Effector memory CD4-positive, alpha-beta T cell (primary cell): ENCODE measurements at places on chromosomes 11 and 22.

DNA sequence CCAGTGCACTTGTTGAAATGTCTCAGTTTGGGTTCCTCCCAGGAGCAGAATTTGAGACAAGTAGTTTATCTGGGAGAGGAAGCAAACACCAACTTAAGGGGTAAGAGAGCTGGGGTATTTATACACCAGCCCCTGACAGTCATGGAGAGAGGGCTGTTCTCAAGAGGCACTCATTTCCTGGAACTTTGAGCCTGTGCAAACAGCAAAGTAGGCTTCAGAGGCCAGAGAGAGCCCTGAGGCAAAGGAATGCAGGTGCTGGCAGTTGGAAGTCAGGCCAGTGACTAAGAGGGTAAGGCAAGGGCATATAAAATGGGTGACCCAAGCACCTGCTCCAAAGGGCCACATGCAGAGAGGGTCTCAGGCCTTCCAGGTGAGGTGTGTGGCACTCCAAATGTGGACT is 16.1 kb downstream of the MS4A18 start:
- no peak for DNase-seq

DNA sequence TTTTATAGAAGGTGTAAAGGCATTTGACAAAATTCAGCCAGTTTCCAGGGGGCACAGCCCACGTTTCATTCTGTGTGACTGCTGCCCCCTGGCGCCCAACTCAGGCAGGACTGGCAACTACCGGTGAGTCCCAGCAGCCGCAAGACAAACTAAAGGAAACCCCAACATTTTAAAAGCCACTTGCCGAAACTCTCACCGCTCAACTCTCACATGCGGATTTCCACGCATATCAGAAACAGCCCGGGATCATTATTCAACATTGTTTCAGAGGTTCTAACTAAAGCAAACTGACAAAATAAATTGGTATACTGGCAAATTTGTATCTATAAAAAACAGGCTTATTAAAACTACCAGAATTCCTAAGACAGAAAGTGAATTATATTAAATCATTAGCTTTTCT is 48.2 kb downstream of the MORC2 start:
- peak; percentile 55 for DNase-seq

- DNase-seq: no peak
Measured at GRCh38 chr11:11297578-11297977, 55.5 kb downstream of the CSNK2A3 start.

- no peak for DNase-seq
Measured at GRCh38 chr11:26916805-26917204, 77.1 kb upstream of the FIBIN start.

DNA sequence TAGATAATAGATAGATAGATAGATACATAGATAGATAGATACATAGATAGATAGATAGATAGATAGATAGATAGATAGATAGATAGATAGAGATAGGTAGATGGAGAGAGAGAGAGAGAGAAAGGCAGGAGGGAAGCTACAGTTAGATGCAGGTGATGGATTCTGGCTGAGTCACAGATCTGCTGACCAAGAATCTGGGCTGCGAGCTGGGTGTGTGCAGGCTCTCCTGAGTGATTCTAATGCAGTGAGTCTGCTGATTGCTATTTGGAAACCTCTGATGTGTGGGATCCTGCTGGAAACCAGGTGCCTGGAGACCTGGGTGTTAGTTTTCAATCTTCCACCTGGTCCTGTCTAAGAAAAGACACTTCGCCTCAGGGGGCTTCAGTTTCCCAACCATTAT is 1441.8 kb downstream of the TBC1D22A start:
- DNase-seq: no peak

DNA sequence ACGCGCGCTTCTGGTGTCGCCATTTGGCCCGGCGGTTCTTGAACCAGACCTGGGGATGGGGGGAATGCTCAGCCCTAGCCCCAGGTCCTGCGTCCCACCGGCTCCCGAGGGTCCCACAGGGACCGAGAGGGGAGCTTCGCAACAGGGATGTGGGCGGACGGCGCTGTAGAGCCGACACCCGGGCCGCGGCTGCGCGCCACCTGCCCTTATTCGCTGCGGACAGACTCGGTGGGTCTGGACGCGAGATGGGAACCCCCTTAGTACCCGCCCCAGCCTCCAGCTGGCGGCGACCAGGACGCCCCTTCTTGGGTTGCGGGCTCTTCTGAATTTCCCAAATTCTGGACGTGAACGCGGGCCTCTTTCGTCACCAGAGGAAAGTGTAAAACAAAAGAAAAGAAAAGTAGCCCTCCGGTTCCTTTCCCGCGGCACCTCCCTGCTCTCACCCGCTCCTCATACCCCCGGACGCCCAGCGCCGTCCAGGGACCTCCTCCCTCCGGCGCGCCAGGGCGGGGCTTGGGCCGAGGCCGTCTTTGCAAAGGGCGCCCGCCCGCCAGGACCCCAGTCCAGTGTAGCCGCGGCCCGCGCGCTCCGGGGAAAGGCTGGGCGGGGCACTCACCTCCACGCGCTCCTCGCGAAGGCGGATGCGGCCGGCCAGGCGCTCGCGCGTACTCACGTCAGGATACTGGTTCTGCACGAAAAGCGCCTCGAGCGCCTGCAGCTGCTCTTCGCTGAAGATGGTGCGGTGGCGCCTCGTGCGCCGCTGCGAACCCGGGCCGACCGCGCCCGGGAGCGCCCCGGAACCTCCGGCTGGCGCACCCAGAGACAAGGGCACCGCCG is 827 bp downstream of the GSC2 start:
- DNase-seq: no peak

DNA sequence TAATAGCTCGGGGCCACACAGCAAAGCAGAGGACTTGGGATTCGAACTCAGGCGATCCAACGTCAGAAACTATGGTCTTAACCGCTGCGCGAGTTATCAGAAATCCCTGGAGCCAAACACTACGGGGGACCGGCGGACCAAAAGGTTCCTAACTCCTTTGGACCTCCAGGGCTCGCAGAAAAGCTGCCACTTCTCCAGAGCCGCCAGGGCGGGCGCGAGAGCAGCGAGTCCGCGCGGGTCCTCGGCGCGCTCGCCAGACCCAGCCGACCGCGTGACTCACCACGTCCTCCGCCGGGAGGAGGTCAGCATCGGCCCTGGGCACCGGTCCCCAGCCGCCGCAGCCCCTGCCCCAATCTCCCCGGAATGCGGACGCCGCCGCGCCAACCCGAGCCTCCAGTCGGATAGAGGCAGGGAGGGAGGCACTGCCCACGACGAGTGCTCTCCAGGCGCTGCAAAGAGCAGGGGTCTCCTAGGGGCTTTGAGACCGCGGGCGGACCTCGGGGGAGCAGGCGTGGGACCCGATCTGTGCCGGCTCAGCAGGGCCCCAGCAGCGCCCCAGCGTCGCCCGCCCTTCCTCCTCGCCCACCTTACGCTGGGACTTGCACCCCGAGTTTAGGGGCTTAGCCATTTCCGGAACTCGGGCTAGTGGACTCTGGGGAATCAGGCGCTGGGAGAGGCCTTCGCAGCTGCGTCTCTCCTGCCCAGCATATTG is 6.2 kb upstream of the ALX4 start:
- no peak for DNase-seq
